ENCODE measurements at places on chromosomes 3 and 15. TPM values are rescaled to one million over a fixed set of nuclear protein-coding genes. Genes with fewer than 3 reads are reported as not detected.

The SIDT1 gene
- total RNA-seq, result 0.79 TPM

The CPEB1 gene
- total RNA-seq, result 3.1 TPM

The SAMMSON gene
- total RNA-seq, result not detected

The FOXB1 gene
- total RNA-seq, result not detected

The ABHD10 gene
- 30.9 TPM for total RNA-seq

Measured in left cardiac atrium (tissue), 4 donors.